ENCODE measurements at places on chromosomes 4 and X. TPM values are rescaled to one million over a fixed set of nuclear protein-coding genes. Genes with fewer than 3 reads are reported as not detected.

- no peak for DNase-seq
These were observed 208.7 kb upstream of the NDST3 start for GRCh38 chr4:117825600-117825999.

Gene TRIM60
- not detected for total RNA-seq

Gene STPG2
- not detected for total RNA-seq

- no peak for DNase-seq
These were observed 122.2 kb downstream of the CBR4 start for GRCh38 chr4:168887809-168888208.

DNA sequence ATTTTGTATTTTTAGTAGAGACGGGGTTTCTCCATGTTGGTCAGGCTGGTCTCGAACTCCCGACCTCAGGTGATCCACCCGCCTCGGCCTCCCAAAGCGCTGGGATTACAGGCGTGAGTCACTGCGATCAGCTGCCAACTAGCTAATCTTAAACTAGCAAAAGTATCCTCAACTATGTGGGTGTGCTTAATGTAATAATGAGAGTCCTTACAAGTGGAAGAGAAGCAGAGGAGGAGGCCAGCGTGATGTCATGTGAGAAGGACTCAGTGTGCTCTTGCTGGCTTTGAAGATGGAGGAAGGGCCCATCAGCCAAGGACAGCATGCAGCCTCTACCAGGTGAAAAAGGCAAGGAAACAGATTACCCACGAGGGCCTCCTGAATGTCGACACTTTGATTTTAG lies 19.6 kb downstream of the SCD5 start:
- no peak for DNase-seq

- peak; percentile 53 for DNase-seq
These were observed 164.7 kb downstream of the DCLK2 start for GRCh38 chr4:150242820-150243458.

DNA sequence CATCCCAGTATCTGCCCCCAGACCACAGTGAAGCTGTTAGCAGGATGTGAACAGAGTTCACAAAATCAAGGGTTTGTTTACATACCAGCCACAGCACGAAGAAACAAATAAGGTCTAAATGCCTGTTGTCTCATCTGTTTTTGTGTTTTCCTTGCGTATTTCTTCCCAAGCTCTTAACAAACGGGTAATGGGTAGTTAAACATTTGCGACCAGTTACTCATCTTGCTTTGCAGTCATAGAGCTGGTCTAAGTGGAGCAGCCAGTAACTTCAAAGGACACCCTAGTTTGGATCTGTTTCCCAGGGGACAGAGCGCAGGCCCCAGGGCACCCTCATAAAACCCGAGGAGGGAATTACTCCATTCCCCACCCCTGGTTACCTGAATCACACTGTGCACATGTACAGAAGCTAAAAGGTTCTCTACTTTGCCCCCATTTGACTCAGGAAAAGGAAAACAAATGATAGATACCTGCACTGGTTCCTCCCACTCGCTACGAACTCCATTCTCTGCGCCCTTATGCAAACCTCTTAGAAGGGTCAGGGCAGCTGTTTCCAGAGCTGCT lies 68.8 kb downstream of the MAML3 start:
- DNase-seq: no peak

DNA sequence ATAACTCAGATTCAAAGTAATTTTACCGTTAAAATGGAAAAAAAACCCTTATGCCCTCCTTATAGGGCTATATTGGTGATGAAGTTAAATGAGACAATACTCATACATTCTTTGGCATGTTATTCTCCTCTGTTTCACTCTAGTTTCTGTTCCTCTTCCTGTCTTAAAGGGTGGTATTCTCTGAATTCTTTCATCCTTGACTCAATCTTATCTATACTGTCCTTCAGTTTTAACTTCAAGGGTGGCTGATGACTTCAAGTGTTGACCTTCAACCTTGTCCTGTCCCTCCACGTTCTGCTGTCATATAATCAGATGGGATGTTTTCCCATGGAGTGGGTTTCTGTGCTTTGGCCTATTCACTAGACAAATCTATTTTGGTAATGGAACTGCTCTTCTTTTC lies 44.0 kb downstream of the ZNF518B start:
- DNase-seq: no peak

GRCh38 chrX:18883234-18883960 lies 100.5 kb downstream of the PHKA2 start:
- DNase-seq: no peak
